ENCODE measurements at places on chromosomes 5 and 9. TPM values are rescaled to one million over a fixed set of nuclear protein-coding genes. Genes with fewer than 3 reads are reported as not detected.

Gene GABRA6
- not detected for polyA plus RNA-seq

Gene CEMIP2
- 6.3 TPM for polyA plus RNA-seq

Gene FGFR4
- polyA plus RNA-seq = 13.1 TPM

Gene EDIL3
- 8.9 TPM for polyA plus RNA-seq

Gene LCN1
- not detected for polyA plus RNA-seq

Gene NUTM2G
- polyA plus RNA-seq = not detected
